ENCODE measurements at places on chromosomes 3 and 15.

GRCh38 chr3:71831599-71831998 lies 46.7 kb upstream of the PROK2 start:
- DNase-seq: no peak

- DNase-seq: no peak
These were observed 31.5 kb upstream of the TAFA4 start for GRCh38 chr3:68963891-68964290.

- DNase-seq: no peak
These were observed 130.4 kb downstream of the PPM1L start for GRCh38 chr3:160886421-160886820.

- no peak for DNase-seq
These were observed 156.7 kb downstream of the TJP1 start for GRCh38 chr15:29665444-29666003.

DNA sequence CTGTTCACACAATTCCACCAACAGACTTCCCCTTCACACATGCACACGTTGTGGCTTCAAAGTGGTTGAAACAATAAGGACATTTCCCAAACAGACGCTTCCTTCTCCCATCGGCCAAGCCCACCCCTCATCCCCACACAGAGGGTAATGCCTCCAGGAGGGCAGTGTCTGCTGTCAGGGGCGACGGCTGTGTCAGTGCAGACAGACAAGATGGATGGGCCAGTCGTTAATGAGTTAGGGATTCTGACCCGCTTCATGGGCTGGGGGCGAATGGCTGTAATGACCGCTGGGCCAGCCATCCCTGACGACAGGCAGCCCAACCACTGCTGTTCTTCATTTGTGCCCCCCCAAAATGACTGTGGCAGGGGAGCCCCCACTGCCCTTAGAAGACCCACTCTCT lies 20.2 kb upstream of the SKIC8 start:
- no peak for DNase-seq

DNA sequence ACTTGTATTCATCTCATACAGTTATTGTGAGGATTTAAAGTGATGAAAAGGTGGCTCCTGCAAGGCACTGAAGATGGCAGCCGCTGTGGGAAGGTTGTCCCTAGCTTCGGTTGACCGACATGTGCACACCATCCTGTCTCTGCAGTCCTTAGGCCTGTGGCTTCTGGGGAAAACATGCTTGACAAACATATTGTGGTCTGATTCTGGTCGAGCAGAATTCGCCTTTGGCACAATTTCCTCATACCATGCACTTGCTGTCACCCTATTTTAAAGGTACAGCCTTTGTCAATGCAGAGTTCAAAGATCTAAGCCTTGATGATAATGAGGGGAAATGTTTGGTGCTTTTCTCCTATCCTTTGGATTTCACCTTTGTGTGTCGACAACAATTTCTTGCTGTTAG lies 50.9 kb downstream of the PRICKLE2 start:
- no peak for DNase-seq

GRCh38 chr3:4981294-4981664 lies 2.0 kb downstream of the BHLHE40 start:
- no peak for DNase-seq

GRCh38 chr3:177438596-177439220 lies 241.4 kb upstream of the TBL1XR1 start:
- DNase-seq: no peak

- DNase-seq: no peak
These were observed 590.8 kb downstream of the FOXP1 start for GRCh38 chr3:70992562-70993204.

GRCh38 chr15:79516155-79516554 lies 84.0 kb downstream of the MINAR1 start:
- no peak for DNase-seq

- DNase-seq: no peak
These were observed 239.4 kb downstream of the XXYLT1 start for GRCh38 chr3:195031574-195032003.

GRCh38 chr3:118406562-118406961 lies 628.1 kb downstream of the IGSF11 start:
- no peak for DNase-seq

DNA sequence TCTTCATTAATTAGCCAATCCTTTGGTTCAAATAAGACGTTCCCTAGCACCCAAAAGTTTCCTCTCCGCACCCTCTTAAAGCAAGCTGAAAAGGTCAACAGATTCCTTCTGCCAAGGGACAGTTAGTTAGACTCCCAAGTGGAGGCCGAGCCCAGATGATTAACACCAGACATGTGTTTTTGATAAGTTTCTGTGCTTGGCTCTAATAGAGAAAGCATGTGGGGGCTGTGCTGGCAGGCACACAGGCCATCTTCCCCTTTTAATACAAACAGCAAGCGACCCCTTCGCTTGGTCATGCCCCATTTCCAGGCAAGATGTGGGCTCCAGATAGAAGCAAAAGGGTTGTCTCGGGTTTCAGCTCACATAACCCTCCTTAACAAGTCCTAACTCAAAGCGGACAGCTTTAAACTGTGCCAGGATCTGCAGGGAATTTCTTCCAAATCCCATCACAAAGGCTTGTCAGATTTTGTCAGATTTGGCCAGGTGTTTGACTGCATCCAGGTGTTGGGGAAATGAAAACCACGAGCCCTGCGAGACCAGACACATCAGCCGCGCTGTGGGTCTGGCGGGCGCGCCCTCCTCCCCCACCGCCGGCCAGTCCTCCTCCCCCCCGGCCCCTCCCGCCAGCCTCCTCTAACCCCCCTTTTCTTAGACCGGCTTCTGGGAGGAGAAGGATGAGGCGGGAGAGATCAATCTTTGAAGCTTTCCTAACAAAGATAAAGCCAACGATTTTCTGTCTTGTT lies 3.3 kb downstream of the HES1 start:
- no peak for DNase-seq

GRCh38 chr3:128775906-128776542 lies 50.0 kb downstream of the RAB7A start:
- DNase-seq: no peak
